ENCODE measurements at places on chromosomes 2 and 18.

DNA sequence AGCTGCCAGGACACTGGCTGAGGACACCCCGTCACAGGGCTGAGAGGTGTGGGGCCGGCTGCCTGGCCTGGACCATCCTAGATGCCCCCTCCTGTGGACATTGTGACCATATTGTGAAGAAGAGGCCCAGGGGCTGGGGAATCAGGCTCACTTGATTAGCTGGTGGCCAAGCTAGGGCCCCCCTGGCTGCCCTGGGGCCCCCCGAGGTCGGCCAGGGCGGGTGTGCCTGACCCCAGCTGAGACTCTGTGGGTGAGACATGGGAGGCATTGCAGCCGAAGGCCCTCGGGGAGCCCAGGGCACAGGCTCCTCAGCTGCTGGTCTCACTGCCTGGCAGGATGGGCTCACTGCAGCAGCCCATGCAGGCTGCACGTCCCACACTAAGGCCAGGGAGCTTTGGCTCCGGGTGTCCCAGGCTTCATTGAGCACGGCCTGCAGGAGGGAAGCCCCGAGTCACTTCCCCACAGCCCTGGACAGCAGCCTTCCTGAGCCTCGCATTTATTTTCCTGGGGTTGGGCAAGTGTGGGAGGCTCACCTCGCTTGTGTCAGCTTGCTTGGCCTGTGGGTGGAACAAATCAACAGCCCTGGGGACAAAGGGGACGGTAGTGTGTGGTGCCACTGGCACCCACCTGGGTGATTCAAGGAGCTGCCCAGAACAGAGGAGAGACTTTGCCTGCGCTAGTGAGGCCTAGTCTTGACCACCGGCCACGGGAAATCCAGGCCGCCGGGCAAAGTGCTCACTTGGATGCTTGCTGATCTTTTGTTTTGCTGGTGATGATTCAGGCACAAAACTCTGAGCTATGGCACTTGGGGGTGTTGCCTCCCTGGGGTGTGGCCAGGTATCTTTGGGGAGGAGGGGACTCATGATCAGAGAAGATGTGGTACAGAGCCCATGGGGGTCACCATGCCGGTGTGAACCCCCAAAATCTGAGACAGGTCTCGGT lies 1.3 kb downstream of the GAL3ST2 start:
- no peak for DNase-seq

GRCh38 chr2:186459009-186459408 lies 27.1 kb upstream of the ZC3H15 start:
- no peak for DNase-seq

DNA sequence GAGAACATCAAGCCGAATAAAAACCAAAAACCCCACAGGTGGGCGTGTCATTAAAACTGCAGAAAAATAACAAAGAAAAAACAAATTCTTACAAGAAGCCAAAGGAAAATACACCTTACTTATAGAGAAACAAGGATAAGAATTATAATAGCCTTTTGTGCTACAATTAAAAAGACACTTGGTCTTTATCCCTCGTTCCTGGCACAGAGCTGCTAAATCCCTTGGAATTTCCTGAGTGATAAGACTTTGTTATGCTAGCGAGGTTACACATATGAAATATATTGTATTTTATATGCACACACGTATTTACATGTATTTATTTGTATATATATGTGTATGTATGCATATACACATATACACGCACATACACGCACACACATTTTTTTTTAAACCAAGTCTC lies 325.3 kb upstream of the TFPI start:
- DNase-seq: no peak

- no peak for DNase-seq
Observed at GRCh38 chr2:190572246-190572645, 37.7 kb upstream of the NEMP2 start.

- no peak for DNase-seq
Observed at GRCh38 chr2:1782514-1782913, 38.2 kb upstream of the PXDN start.

- no peak for DNase-seq
Observed at GRCh38 chr2:64467096-64467843, 13.3 kb downstream of the LGALSL start.

DNA sequence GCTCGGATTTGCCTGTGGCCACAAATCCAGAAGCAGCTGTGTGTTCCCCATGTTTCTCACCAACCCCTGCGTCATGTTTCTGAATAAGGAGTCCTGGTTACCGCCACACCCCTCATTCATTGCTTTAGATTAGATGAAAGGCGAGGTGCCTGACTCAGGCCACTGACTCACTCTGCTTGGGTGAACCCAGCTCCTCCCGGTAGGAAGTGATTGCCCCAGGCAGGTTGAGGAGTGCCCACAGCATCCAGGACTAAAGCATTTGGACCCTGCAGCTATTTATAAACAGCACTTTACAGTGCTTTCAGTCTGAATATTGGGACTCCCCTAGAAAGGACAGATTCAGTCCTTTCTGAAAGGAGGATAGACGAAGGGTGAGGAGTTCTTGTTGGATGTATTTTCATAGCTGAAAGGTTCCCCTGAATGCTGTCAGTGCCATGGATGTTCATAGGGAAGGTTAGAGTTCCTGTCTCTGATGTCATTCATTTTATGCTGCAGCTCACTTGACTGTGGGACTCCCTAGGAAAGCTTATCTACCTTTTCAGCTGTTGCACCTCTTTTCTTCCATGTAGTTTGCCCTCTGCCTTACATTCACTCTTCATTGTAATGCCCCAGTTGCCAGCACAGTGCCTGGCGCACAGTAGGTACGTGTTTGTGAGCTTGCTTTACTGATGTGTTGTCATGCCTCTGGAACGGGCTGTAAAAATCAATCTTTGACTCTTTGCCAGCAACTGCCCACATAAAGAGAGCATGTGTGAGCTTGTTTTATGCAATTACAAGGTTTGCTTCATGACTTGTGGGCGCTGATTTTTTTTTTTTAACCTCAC lies 14.9 kb downstream of the ITGA6 start:
- DNase-seq: no peak

- DNase-seq: no peak
Observed at GRCh38 chr2:216585441-216585840, 47.8 kb upstream of the IGFBP2 start.

DNA sequence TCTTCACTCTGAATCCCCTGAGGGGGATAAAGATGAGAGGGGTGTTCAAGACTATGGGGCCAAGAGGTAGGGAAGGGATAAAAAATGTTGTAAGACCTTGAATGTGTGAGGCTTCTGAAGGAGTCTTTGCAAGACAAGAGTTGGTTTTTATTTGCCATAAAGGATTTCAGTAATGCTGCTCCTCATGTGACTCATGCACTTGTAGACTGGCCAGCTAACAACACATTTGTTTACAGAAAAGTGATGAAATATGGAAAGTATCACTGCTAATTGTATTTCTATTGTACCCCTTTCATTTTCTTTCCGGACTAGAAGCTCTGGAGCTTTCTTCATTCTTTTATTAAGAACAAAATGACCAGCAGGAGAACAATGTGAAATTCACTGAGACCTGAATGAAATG lies 782.1 kb downstream of the EPHA4 start:
- DNase-seq: no peak

- no peak for DNase-seq
Observed at GRCh38 chr2:206378835-206379234, 64.5 kb upstream of the ADAM23 start.

GRCh38 chr2:85924522-85924921 lies 35.7 kb upstream of the ST3GAL5 start:
- DNase-seq: no peak

GRCh38 chr2:170737821-170738220 lies 22.7 kb downstream of the SP5 start:
- no peak for DNase-seq

DNA sequence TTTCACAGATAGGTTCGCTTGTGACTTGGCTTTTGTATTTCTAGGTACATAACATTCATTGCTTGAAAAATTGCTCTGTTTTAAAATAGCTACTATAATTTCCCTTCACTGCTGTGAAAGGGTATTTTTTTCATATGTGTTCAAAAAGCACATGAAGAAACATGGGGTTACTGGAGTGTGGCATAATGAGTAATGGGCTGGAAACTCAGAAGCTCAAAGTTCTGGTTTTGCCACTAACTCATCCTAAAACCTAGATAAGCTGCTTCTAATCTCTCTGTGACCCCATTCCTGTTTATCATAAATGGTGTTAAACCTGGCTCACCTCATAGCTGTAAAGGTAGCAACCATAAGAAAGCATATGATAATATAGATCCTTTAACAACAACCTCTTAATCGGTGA lies 319.3 kb downstream of the PTPRM start:
- no peak for DNase-seq

- no peak for DNase-seq
Observed at GRCh38 chr2:72889991-72890390, 2.8 kb downstream of the SPR start.

- no peak for DNase-seq
Observed at GRCh38 chr2:7552825-7553570, 635.8 kb downstream of the RNF144A start.

DNA sequence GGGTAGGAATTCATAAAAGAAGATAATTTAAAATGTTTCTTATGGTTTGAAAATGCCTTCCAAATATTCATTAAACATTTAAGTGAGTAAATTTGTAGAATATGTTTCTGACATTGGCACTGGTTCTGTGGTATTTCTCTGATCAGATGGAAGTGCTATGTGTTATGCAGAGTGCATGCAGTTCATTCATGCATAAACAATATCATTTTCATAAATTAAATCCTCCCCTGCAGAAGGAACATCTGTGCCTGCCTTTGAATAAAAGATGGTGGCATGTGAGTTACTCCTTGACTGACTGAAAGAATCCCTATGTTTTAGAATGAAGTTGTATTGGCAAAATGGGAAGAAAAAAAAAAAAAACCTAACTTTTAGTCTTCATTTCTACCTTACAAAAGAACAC lies 5.9 kb downstream of the NEUROD1 start:
- DNase-seq: no peak

GRCh38 chr2:188850786-188851185 lies 123.4 kb upstream of the COL3A1 start:
- DNase-seq: no peak

DNA sequence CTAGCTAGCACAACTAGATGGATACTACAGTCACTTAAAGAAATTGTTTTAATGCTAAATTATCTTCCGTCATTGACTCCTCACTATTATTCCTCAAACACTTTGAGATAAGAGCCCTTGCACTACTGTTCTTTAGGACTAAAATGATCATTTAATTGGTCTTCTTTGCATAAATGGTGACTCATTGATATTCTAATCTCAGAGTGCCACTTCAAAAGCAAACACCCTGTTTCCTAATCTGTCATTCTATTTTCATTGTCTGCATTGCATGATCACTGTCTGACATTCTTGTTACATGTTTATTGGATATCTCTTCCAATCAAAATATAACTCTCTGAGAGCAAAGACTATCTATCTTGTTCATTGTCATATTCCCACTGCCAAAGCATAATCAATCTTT lies 313.9 kb downstream of the EXOC6B start:
- DNase-seq: no peak

GRCh38 chr2:43605851-43606250 lies 10.0 kb upstream of the THADA start:
- no peak for DNase-seq

DNA sequence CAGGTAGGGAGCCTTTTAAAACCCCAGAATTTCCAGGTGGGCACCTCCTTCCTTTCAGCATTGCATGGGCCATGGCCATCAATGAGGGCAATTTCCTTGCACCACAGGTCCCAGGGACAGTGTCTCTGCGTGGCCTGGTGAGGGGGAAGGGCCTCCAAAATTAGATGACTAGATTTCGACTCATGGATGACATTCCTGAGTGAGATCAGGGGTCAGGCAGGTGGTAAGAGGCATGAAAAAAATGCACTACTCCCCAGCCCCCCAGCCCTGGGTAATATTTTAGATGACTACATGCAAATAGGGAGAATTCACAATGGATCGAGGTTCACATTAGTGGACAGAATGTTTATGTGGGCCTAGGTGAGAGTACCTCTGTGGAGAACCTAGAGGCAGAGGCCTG lies 19.0 kb upstream of the IGFBP5 start:
- no peak for DNase-seq

DNA sequence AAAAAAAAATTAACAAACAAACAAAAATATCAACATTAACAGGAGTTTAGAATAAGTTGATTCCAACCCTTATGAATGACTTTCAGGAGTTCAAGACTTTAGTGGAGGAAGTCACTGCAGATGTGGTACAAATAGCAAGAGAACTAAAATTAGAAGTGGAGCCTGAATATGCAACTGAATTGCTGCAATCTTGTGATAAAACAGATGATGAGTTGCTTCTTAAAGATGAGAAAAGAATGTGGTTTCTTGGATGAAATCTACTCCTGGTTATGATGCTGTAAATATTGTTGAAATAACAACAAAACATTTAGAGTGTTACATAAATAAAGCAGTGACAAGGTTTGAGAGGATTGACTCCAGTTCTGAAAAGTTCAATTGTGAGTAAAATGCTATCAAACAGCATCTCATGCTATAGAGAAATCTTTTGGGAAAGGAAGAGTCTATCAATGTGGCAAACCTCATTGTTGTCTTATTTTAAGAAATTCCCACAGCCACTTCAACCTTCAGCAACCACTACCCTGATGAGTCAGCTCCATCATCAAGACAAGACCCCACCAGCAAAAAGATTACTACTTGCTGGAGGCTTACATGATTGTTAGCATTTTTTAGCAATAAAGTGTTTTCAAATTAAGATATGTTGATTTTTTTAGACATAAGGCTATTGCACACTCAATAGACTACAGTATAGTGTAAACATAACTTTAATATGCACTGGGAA lies 42.7 kb upstream of the TAF4B start:
- DNase-seq: no peak
